Esophagus squamous epithelium (tissue), 5 donors: ENCODE measurements at places on chromosomes 11 and 22.

- no peak for DNase-seq
Observed at GRCh38 chr11:100876815-100877520, 189.9 kb downstream of the ARHGAP42 start.

DNA sequence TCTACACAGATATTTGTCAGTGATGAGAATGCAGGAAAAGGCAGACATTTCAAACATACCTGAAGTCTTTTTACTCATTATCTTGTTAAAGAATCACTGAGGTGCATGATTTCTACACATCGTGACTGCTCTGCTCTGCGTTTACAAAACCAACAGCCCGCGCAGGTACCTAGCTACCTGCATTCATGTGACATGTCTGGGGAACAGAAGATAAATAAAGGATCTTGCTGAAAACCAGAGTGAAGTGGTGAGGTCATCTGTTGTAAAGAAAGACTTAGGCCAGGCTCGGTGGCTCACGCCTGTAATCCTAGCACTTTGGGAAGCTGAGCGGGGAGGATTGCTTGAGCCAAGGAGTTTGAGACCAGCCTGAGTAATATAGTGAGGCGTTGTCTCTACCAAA, 15.7 kb downstream of the ASPHD2 start:
- DNase-seq, result no peak

- no peak for DNase-seq
Observed at GRCh38 chr22:46238541-46238940, 11.6 kb downstream of the CDPF1 start.

GRCh38 chr11:100956351-100956750, 173.3 kb downstream of the PGR start:
- no peak for DNase-seq
